Activated T-cell treated with anti-CD3 and anti-CD28 coated beads, Interleukin-2, amount 50 U/mL, for 48 hours (primary cell): ENCODE measurements at places on chromosomes 11 and 22.

GRCh38 chr11:13152264-13152663, 125.3 kb upstream of the BMAL1 start:
- DNase-seq: no peak

DNA sequence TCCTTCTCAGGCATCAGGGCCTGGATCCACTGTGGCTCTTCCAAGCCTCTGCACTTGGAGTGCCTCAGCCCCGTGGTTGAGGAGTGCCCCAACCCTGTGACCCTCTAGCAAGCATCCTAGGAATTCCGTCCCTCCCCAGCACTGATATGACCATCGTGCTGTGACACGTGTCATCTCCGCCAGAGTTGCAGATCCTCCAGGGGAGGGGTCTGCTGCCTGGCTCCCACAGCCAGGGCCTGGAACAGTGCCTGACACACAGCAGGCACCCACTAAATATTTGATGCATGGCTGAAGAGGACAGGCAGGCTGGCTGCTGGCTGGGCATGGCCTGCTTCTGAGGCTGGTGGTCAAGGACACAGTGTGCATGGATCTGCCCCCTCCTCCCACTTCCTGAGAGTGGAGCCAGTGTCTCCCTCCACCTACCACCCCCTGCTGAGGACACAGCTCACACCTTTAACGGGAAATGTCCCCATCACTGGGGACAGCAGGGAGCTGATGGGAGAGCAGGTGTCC, 1.7 kb upstream of the CD81 start:
- DNase-seq: no peak

DNA sequence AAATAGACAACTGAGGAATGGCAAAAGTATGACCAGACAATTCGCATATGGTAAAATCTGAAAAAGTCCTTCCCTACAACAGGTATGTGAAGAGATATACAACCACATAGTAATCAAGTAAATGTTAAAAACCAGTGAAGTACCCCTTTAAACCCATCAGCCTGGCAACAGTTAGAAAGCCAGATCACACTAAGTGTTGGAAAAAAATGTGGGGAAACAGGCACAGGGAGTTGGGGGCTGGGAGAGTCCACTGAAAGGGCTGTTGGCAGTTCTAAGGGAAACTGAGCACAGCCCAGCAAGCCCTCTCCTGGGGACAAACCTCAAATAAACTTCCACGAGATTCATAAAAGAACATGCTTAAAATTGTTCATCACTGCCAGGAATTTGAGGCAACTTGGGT, 242.1 kb downstream of the BUD13 start:
- DNase-seq: no peak

- DNase-seq: no peak
Observed at GRCh38 chr22:22406445-22407027, 102.0 kb downstream of the ZNF280B start.

DNA sequence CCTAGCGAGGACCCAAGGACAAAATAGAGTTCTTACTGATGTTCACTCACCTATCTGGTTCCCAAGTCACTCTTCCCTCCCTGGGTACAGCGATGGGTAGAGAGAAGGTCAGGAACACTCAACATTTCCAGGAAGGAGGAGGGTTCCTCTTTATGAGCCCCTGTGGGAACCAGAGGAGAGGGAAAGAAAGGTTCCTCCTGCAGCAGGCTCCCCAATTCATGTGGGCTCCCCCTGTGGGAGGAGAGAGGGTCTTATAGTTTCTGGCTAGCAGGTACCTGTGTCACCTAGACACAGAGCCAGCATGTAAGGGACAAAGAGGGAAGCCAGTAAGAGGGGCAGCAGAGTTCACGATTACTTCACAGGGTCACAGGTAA, 93.5 kb downstream of the DBX1 start:
- no peak for DNase-seq

DNA sequence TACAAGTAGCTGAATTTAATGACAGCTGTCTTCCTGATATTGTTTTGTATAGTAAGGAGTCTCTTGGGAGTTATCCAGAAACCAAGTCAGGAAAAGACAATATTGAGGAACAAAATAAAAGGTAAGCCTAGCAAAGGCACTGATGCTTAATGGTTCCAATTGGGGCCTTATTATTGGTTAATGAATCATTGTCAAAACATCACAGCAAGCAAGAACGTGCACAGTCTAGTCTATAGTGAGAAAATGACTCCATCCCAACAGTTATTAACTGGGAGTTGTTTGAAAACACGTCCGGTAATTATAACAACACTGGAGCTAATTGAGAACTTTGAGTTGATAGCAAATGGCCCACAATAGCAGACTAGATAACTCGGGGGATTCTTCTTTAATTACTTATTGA, 17.7 kb downstream of the BSX start:
- DNase-seq: no peak

GRCh38 chr11:28303477-28304191, 195.4 kb downstream of the METTL15 start:
- no peak for DNase-seq

DNA sequence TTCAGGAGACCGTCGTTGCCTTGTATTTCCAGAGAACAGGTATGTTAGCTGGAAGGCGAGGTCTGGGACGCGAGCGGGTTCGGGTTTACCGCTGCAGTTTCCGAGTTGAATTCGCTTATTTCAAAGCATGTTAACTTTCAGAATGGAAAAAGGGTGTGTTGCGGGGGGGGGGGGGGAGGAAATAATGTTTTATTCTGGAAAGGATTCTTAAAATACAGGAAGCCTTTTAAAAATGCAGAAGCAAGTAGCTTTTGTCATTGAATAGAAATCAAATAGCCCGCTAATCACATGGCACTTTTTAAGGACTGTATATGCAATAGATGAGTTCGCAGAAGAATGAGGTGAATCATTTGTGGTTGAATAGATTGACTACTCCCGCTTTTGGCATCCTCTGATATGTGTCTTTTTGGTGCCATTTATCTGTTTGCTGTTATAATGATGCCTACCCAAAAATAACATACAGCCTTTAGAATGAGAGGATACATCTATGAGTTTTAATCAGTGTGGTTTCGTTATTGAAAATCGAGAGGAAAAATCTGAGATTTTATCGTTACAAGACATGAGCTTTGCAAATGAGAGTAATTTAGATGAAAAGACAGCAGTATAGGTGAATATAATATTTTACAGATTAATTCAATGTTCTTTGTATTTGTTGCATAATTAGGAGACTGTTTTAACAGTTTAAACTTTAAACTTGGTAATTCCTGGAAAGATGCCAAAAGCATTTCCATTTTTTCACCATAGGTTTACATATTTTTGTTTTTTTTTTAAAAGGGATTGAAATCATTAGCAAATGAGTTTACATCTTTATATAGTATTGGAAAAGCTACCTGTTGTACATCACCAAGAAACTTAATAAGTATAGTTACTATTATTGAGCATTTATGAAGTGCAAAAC, 1.7 kb downstream of the PDE3B start:
- no peak for DNase-seq

DNA sequence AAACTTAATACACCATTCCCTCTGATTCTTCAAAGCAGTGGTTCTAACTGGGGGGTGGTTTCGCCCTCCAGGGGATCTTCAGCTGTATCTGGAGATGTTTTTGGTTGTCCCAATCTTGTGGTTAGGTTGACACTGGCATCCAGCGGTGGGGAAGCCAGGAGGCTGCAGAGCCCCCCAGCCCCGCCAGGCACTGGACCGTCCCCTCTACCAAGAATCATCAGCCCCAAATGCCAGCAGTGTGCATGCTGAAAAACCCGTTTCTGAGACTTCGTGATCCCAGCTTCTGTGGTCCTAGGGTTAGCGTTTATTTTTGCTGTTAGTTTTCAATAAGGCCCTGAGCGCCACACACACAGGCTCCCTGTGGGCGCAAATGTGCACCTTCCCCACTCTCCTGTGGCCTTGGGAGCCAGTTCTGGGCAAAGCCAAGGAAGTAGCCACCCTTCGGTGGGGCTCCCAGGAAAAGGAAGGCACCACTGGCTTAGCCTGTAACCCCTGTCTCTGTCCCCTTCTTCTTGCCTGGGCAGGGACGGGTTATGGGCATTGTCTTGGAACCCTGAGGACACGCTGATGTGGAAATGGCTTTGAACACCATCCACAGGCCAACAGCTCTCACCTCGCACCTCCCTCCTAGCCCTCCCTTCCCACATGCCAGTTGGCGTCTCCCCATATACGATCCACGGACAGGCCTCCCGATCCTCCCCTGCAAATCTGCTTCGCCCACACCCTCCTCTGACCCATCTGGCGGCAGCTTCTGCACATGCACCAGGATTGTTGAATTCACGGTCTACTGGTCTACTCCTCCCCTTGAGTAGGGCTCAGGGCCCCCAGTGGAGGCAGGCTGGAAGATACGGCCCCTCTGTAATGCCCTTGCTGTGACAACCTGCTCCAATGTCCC, 71.4 kb upstream of the CCND1 start:
- DNase-seq: no peak

GRCh38 chr11:123065621-123066020, 3.7 kb upstream of the HSPA8 start:
- no peak for DNase-seq

DNA sequence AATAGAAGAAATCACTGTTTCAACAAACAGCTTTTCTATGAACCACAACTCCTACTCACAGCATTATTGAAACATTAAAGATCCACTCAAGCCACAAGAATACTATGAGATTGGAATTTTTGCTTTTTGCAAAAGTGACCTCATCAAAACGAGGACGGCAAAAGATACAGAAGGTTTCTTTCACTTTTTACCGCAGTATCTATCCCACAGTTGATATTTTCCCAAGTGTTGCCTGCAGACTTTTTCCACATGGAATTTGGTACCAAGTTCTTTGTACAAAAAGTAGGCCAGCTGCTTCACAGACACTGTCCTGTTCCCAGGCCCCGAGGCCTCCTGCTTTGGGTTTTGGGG, 204.0 kb downstream of the TBC1D22A start:
- no peak for DNase-seq

DNA sequence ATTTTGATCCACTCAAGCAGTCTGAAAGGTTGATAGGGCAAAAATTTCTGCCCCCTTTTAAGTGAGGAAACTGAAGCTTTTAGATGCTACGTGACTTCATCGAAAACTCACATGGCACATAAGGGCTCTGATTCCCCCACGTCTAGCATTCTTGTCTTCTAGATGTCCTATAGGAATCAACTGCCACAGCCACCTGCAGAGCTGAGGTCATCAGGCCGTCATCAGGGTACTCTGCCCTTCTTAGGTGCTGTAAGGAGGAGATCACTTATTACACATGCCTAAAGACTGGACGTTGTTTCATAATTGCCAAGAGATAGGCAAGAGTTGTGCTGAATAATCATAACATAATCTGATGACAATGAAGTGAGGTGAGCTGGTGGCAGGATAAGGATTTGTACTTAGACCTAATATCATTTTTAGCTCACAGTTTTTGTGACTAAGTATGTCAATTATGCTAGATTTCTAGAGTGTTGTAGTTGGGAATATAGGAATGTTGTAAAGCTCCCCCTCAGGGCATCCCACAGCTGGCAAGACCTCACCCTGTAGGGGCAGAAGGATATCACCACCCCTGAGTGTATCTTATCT, 349.4 kb downstream of the METTL15 start:
- DNase-seq: no peak

DNA sequence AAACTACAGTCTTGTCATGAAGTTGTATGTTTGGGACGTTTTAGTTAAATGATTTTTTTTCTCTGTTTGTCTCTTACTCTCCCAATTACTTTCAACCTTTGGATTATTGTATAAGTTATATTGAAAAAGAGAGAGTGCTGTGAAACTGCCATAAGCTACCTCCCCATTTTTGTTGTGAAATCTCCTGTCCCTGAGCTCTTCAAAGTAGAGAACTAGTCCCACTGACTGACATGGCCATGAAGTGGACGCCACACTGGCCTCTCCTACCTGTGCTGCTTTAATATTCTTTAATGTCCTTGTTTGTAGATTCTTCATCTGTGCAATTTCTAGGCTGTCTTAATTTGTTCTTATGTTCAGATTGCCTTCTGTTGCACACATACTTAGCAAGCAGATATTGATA, 56.3 kb downstream of the PPFIA1 start:
- DNase-seq: no peak

DNA sequence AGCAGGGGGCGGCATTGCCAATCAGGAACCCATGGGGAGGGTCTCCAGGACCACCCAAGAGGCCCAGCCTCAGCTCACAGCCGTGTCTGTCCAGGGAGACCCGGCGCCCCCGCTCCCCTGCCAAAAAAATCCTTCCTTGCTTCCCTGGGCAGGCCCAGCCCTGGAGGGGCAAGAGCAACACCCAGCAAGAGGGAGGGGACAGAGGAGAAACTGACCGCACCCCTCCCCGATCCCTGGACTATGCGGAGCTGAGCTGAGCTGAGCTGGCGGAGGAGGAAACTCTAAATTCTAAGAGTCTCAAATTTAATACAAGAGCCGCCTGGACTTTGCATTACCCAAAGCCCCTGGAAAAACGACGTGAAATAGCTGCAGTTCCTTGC, 52.0 kb upstream of the SHISAL1 start:
- DNase-seq: no peak

- DNase-seq: no peak
Observed at GRCh38 chr22:29149841-29150555, 55.7 kb upstream of the EMID1 start.

DNA sequence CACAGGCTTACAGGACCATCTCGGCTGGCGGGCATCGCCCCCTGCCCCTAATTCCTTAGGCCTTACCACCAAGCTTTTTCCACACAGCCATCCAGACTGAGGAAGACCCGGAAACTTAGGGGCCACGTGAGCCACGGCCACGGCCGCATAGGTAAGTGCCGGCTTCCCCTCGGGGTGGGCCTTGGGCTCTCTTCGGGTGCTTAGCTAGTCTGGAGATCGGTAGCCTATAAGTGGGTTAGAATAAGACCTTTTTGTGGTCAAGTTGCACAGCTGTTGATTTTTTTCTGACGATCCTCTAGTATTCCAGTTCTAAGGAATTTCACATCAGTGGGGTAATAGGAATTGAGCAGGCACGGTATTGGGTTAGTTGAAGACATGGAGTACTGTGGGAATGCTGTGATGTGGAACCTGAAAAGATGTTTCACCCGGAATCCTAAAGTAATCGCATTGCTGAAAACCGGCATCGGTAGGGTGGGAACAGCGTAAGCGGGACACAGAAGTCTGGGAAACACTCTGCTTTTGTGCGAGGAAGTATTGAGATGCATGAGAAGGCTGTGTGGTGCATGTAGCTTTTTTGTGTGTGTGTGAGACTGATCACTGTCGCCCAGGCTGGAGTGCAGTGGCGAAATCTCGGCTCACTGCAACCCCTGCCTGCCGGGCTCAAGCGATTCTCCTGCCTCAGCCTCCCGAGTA, 669 bp downstream of the RPL27A start:
- DNase-seq: no peak

DNA sequence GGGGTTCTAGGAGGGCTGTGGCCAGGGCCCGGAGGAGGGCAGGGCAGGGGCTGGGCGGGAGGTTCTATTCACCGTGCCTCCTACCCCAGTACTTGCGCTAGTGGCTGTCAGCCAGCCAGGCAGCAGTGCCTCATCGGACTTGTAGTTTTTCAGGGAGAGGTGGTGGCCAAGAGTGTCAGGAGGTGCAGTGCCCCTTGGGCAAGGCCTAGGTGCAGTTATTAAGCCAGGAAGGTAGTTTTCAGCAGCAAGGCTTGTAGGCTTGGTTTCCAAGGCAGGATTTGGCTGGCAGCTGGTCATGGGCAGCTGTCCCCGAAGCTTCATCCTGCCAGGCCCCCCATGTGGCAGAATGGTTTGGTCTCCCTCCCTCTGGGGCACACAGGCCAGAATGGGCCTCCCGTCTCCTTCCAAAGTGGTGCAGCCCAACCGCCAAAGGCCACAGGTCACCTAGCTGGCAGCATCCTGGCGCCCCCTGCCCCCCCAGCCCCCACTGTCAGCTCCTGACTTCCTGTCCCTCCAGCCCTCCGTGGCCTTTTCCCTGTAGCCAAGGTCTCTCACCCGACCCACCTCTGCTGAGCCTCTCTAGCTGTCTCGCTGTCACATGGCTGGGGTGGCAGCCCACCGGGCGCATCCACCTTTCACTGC, 8.5 kb downstream of the CCDC88B start:
- no peak for DNase-seq
